ENCODE measurements at places on chromosomes 5 and 9. TPM values are rescaled to one million over a fixed set of nuclear protein-coding genes. Genes with fewer than 3 reads are reported as not detected.

Gene FAM151B
- total RNA-seq: 0.27 TPM

Gene LHX2
- total RNA-seq: not detected

Gene FOXD1
- total RNA-seq: 192 TPM

Gene KIF12
- total RNA-seq: not detected

Gene ARSI
- 0.82 TPM for total RNA-seq

Data from HT1080 (cell line).